ENCODE measurements at places on chromosomes 1 and 21.

- peak; percentile 94 for DNase-seq
Observed at GRCh38 chr21:23398726-23399125, 2208.6 kb downstream of the MRPL39 start.

- DNase-seq = no peak
Observed at GRCh38 chr1:1143636-1144035, 27.7 kb upstream of the C1orf159 start.

- no peak for DNase-seq
Observed at GRCh38 chr21:34640858-34641257, 25.9 kb upstream of the RCAN1 start.

- DNase-seq = peak; percentile 62
Observed at GRCh38 chr1:174800216-174800851, 199.4 kb upstream of the CACYBP start.

- DNase-seq = peak; percentile 70
Observed at GRCh38 chr1:42176902-42177519, 12.5 kb upstream of the GUCA2A start.

DNA sequence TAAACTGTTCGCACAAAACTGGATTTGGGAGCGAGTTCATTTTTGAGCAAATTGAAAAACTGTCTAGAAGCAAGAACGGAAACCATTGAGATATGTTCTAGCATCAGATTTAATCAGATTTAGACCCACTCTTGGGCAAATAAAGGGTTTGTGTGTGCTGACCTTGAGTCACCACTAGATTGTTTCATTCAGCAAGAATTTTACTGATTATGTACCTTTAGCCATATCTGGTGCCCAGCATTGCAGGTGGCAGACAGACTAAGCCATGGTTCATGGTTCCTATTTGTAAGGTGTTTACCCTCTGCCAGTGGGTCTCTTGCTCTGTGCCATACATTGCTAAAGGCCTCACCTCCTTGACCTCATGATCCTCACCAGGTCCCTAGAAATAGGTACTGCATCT, 1.4 kb downstream of the NUDC start:
- DNase-seq = no peak

- no peak for DNase-seq
Observed at GRCh38 chr1:87739141-87739540, 410.5 kb downstream of the LMO4 start.

- DNase-seq = no peak
Observed at GRCh38 chr21:15255261-15255660, 190.5 kb upstream of the NRIP1 start.

- DNase-seq = no peak
Observed at GRCh38 chr1:23246274-23246673, 29.0 kb upstream of the HTR1D start.

GRCh38 chr21:35208810-35209517, 159.9 kb upstream of the RUNX1 start:
- DNase-seq = no peak

GRCh38 chr1:167462341-167462740, 56.0 kb downstream of the CD247 start:
- no peak for DNase-seq

DNA sequence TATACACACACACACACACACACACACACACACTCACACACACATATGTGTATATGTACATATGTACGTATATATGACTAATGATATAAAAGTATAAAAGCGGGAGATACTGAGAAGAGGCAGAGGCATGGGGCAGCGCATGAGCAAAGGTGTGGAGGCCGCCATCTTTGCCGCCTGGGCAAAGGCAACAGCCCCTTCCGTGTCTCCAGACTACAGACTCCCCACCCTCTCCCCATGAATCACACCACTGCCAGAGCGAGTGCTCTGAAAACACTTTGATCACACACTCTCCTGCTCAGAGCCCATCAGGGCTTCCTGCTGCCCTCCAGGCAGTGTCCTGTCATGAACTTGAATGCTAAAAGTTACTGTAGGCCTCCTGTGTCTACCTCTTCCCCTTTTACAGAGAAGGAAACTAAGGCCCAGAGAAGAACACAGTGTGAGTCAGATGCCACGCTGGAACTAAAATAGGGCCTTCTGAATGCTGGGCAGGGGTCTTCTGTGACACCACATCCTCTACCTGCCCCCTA, 54.7 kb upstream of the SSBP3 start:
- no peak for DNase-seq

GRCh38 chr1:79955966-79956365, 949.4 kb upstream of the ADGRL4 start:
- DNase-seq = no peak

GRCh38 chr1:113118266-113118665, 45.3 kb downstream of the LRIG2 start:
- DNase-seq = no peak

DNA sequence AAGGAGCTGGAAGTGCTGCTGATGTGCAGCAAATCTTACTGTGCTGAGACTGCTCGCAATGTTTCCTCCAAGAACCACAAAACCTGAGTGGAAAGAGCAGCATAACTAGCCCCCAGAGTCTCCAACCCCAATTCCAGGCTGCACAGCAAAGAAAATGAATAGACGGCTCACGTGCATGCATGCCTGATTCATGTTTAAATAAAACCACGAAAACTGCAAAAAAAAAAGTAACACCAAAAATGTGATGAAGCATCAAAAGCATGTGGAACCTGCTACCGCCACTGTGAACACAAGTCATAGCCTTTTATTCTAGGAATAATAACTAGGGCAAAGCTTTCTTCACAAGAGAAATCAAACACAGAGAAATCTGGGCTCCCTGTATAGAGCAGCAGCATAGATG, 9.6 kb upstream of the TRNP1 start:
- DNase-seq = no peak

DNA sequence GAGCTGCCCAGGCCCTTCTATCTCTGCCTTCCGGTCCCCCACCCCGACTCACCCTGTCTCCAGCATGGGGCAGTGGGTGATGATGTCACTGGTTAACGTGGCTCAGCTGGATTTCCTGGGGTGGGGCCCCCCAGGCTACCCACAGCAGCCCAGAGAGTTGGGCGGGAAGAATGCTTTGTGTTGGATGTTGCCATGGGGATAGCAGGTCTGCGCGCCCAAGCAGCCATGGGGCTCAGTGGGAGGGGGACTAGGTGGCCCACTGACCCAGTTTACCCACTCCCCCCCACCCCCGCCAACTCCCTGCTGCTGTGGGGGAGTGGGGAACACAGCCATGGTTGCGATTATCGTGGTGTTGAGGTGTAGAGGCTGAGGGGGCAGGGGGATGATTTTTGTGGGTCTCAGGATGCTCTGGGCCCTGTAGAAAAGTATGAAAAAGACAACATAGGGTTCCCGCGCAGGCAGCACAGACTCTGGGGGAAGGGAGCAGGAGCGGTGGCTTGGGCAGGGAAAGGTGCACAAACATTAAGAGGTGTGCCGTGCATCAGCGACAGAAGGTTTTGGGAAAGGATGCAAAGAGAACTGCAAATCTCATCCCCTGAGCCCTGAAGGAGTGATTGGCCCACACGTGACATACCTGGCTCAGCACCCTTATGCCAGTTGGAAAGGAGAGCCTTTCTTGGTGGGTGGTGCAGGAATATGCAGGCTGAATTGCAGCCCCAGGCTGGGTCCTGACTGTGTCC, 8.5 kb downstream of the CELSR2 start:
- no peak for DNase-seq

DNA sequence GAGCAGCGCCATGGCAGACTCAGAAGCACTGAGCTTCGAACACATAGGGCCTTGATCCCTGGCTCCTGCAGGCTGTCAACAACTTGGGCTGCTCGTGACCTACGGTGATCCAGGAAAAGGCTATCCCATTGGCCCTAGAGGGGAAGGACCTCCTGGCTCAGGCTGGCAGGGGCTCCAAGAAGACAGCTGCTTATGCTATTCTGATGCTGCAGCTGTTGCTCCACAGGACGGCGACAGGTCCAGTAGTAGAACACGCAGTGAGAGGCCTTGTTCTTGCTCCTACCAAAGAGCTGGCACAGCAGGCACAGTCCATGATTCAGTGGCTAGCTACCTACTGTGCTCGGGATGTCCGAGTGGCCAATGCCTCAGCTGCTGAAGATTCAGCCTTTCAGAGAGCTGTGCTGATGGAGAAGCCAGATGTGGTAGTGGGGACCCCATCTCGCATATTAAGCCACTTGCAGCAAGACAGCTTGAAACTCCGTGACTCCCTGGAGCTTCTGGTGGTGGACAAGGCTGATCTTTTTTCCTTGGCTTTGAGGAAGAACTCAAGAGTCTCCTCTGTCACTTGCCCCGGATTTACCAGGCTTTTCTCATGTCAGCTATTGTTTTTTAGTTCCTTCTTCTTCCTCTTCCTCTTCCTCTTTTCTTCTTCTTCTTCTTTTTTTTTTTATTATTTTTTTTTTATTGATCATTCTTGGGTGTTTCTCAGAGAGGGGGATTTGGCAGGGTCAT, 18.9 kb downstream of the ITLN2 start:
- peak; percentile 67 for DNase-seq

DNA sequence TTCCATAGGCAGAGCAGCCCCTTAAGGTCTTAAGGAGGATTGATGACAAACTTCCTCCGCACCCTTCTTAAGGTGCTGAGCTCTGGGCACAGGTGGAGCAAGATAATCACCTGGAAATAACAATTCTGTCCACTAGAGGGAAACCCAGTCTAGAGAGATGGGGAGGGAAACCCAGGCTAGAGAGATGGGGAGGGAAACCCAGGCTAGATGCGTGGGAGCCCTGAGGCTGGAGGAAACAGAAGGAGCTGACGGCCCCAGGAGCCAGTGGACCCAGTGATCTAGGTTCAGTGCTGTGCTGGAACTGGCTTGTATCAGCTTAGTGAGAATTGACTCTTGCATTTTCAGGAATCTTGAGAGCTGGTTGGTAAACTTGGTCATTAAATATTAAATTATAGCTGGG, 17.8 kb upstream of the MYCL start:
- DNase-seq = peak; percentile 95

GRCh38 chr1:200699871-200700270, 30.2 kb upstream of the DDX59 start:
- no peak for DNase-seq

DNA sequence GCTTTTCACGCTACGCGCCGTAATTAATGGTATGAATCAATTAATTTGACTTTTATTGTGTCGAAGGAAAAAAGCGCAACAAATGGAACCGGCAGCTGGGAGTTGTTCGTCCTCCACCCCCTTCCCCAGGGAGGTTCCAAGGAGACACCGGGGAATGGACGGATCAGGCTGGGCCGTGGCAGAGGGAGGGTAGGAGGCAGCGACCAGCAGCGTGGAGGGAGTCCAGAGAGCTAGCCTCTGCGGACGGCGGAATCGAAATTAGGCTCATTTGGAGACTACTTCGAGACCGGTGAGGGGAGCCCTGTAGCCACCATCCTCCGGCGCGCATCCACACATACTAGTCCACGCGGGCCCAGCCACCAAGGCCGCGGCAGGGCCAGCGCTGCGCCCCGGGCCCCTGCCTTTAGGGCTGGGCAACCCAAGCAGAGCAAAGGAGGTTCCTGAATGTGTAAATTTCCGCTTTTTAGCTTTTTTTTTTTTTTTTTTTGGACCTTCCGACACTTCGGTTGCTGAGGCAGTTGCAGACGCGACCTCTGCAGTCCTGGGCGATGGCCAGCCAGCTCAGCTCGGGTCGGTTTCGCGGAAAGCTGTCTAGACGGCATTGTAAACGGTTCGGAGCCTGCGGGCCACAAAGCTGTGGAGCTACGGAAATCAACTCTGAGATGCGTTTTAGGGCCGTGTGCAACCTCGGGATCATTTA, 2.2 kb upstream of the FOXD3 start:
- no peak for DNase-seq

GRCh38 chr1:171116676-171117075, 26.0 kb downstream of the FMO3 start:
- DNase-seq = no peak

- no peak for DNase-seq
Observed at GRCh38 chr1:60963167-60963940, 119.0 kb upstream of the NFIA start.

GRCh38 chr21:42661688-42662429, 8.4 kb downstream of the PDE9A start:
- DNase-seq = peak; percentile 93

DNA sequence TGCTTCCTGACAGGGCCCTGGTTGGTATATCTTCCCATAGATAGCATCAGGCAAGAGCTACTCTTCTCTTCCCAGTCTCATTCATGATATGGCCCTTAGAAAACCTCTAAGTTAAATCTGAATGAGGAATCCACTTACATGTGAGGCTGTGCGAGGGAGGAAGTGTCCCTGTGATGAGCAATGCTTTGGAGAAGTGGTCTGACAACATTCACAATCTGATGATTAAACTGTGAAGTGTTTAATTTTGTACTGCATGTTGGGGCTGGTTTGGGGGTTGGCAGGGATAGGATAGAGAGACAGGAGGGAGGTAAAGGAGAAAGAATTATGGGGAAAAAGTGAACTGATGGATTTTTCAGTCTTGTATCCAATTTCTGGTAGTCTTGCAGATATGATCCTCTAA, 421.2 kb upstream of the DAB1 start:
- no peak for DNase-seq

DNA sequence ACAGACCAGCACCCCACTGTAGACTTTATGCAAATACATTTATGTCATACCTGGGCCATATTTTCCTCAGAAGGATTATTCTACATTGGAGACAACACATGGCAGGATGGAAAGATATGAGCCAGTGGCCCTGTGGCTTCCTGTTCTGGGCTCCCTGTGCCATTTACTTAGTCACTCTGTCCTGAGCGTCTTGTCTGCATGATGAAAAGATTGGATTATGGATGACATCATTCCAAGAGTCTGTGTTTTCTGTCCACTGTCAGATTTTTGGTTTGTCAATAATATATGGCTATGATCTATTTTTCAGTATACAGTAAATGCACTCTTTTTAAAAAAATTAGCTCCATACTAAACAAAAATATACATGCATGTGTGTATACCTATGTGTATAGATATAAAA, 30.8 kb downstream of the IGSF5 start:
- DNase-seq = no peak

DNA sequence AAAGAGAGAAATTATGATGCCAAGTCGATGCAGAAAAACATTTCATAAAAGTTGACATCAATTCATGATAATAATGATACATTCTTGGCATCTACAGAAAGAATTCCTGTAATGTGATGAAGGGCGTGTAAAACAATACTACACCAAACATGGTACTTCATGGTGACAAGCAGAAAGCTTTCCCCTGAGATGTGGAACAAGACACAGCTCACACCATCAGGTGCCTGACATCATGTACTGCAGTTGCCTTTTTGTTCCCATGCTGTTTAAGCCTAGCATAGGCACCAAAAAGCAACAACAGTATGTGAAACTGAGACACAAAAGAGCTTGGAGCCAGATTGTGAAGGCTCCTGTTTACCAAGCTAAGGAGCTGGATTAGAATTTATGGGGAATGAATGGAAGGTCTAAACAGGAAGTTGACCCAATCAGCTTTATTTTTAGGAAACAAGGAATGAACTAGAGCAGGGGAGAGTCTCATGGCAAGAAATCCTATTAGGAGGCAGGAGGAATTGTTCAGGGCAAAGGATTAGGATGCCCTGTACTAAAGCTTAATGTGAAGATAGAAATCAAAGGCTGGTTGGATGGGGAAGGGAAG, 67.2 kb downstream of the SYDE2 start:
- peak; percentile 93 for DNase-seq
